ENCODE measurements at places on chromosomes 12 and 14. TPM values are rescaled to one million over a fixed set of nuclear protein-coding genes. Genes with fewer than 3 reads are reported as not detected.

TMTC1 gene
- 15.6 TPM for total RNA-seq

SETD1B gene
- total RNA-seq: 9.1 TPM

- H3K4me1 ChIP-seq: peaks cover 27% of the 10 kb centered on the region
- H3K27me3 ChIP-seq: no peaks in the 10 kb centered on the region
- peak overlapping the region; percentile 82 for H3K4me3 ChIP-seq
- H3K27ac ChIP-seq: peak overlapping the region; percentile 85
- peak; percentile 53 for DNase-seq
These were observed 605 bp downstream of the ANKRD52 start for GRCh38 chr12:56257491-56258067.

- no peaks in the 10 kb centered on the region for H3K27me3 ChIP-seq
- H3K36me3 ChIP-seq: no peaks in the 10 kb centered on the region
- no peak overlapping the region for H3K4me3 ChIP-seq
- peaks cover 5% of the 10 kb centered on the region for H3K4me1 ChIP-seq
- no peak overlapping the region for H3K27ac ChIP-seq
These were observed 13.1 kb downstream of the EMP1 start for GRCh38 chr12:13209436-13210235.

- no peaks in the 10 kb centered on the region for H3K36me3 ChIP-seq
- H3K4me1 ChIP-seq: peaks cover 14% of the 10 kb centered on the region
- no peak for DNase-seq
- H3K27me3 ChIP-seq: peaks cover 22% of the 10 kb centered on the region
- no peak overlapping the region for H3K4me3 ChIP-seq
- H3K27ac ChIP-seq: no peak overlapping the region
These were observed 1.8 kb downstream of the SRRM4 start for GRCh38 chr12:118982984-118983761.

DNA sequence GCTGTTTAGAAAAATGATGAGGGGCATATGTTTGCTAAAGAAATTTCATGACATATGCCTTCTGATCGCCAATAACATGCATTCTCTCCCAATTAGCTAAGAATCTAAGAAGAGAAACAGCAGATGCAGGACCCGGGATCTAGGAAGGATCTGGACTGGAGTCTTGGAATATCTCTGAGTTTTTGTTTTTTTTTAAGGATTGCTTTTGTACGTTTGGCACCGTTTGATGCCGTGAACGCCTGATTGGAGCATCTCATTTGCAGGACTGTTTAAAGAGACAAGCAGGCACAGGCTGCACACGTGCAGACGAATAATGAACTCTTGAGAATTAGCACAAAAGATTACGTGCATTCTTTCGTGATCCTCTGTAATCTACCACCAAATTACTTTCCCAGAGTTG is 13.6 kb downstream of the EML1 start:
- peaks cover 15% of the 10 kb centered on the region for H3K4me1 ChIP-seq
- no peak for DNase-seq
- no peak overlapping the region for H3K27ac ChIP-seq
